NAMALWA (cell line): ENCODE measurements at places on chromosomes 1 and 21.

DNA sequence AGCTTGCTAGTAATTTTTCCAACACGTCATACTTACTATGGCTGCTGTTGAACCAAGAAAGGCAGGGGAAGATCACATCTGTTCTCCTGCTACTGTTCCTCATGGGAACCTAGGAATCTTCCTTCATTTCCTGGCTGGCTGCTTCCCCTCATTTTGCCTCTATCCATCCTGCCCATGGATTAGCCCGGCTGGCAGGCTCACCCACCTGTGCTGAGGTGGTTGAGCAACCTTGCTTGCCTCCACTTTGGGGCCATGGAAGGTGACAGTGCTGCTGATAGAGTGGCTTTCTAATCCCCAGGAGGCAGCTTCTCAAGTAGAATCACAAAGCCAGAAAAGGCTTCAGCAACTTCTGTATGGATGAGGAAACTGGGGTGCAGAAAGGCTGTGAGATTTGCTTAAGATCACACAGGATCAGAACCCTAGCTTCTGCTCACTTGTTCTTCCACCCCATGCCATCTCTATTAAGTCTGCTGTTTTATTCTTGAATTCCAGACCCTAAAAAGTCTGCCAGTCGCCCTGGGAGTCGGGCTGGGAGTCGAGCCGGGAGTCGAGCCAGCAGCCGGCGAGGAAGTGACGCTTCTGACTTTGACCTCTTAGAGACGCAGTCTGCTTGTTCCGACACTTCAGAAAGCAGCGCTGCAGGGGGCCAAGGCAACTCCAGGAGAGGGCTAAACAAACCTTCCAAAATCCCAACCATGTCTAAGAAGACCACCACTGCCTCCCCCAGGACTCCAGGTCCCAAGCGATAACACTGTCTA, 6.2 kb upstream of the BMP8A start:
- DNase-seq = no peak

GRCh38 chr1:53594391-53595180, 135.4 kb downstream of the DMRTB1 start:
- no peak for DNase-seq

- no peak for DNase-seq
These were observed 106.6 kb upstream of the CXADR start for GRCh38 chr21:17406202-17406601.

- DNase-seq = no peak
These were observed 91.3 kb downstream of the VWA5B1 start for GRCh38 chr1:20381961-20382360.

DNA sequence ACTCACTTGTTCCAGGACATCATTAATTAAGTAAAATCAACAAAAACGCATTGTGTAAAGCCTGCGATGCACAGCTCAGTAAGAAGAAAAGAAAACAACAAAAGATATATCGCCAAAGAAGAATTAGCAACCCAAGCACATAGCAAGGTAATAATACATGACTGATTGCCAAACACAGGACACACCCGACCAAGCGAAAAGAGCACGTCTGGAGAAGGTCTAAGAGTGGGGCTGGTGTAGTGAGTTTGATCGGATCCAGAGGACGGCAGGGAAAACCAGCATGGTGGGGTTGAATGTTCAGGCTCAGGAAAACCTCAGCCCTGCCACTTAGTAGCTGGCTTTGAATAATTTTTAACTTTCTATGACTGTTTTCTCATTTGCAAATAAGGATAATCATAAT, 69.8 kb downstream of the JAK1 start:
- no peak for DNase-seq

GRCh38 chr1:36251794-36252481, 27.7 kb downstream of the THRAP3 start:
- DNase-seq = no peak

DNA sequence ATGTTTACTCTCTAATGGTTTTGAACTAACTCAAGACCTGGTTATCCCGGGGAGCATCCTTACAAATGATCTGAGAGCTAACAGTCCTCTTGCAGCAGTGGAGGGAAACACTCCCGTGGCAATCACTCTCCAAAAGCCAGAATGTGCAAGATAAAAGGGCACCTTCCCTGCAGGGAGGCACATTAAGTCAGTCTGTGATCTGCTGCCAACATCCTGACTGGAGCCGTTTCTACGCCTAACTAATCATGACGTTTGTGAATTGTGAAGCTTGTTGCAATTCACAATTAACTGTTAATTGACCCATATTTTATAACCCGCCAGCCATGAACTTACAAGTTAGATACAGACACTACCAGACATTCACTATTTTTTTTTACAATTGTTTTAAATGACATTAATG, 52.1 kb upstream of the LGALS8 start:
- no peak for DNase-seq
